ENCODE measurements at places on chromosomes 7 and 10. TPM values are rescaled to one million over a fixed set of nuclear protein-coding genes. Genes with fewer than 3 reads are reported as not detected.

DNA sequence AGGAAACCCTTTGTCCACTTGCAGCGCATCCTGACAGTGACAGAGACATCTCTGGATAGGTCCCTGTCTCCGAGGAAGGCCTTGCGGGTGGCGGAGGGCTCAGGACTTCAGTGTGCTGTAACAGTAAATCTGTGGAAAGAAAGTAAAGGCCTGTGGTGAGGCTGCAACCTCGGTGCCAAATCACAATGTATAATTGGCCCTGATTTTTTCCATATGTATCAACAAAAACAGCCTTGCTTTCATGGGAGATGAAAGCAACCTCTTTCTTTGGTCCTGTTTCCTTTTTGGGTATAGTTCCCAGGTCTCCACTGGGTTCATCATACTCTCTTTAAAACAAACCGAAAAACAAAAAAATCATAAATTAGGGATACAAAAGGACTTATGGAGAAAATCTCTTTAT lies 110.9 kb upstream of the BMPER start:
- DNase-seq = no peak

Gene SEMA3A
- total RNA-seq = 4.4 TPM

DNA sequence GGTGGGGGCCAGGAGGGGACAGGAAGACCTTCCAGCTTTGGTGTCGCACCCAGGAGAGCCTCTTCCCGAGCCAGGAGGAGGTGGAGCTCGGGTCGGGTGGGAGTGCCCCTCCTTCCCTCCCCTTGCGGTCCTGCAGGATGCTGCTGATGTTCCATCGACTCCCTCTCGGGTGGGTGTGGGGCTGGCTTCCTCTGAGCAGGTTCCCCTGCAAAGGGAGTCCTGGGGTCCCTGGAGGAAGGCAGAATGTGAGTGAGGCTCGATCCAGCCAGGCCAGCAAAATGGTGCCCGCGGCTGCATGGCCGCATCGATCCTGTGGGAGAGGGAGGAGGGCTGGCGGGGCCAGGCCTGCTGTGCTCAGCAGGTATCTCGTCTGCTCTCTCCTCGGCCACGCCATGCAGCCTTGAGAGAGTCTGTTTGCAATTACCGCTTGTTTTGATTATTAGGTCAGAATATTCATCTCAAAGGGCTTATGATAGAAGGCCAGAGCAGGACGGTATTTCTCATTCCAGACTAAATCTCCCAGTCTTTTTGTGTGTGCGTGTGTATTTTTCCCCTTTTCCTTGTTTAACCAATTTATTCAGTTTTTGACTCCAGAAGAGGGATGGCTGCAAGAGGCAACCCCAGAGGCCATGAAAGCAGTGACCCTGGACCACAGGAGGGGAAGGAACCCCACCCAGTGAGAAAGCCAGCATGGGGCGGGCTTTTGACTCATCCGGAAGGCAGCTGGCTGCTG lies 137.3 kb upstream of the ZMIZ1 start:
- DNase-seq = peak; percentile 79

DNA sequence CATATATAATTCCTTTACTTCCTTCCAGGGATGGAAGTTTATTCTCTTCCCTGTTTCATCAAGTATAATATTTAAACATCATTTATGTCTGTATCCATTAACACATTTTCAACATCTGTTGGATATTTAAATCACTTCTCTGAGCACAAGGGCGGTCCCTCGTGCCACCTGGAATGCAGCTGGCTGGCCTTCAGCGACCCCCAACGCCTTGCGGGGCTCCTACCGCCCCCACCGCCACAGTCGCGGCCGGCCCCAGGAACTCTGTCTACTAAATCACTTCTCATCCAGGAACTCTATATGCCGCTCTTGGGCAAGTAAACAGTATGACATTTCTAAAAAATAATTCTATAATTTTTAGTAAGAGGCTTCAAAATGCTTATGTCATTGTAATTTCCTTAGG lies 221.1 kb upstream of the PTN start:
- DNase-seq = no peak

GRCh38 chr10:84706431-84706830 lies 378.0 kb downstream of the CCSER2 start:
- DNase-seq = no peak

Gene TMEM184A
- total RNA-seq = 2.8 TPM

DNA sequence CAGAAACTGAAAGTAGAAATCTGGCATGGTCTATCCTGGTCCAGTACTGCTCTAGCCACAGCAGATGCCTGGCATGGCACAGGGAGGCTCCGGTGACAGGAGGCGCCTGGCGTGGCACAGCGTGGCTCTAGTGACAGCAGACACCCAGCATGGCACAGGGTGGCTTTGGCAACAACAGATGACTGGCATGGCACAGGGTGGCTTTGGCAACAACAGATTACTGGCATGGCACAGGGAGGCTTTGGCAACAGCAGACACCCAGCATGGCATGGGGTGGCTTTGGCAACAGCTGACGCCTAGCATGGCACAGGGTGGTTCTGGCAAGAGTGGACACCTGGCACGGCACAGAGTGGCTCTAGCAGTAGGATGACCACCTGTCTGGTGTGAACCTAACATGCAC lies 480.5 kb upstream of the FOXK1 start:
- DNase-seq = peak; percentile 28

GRCh38 chr10:96025566-96025965 lies 17.8 kb upstream of the CCNJ start:
- peak; percentile 22 for DNase-seq

- DNase-seq = no peak
These were observed 256.1 kb downstream of the ZMYND11 start for GRCh38 chr10:391305-391704.

Gene TSPAN12
- 13.8 TPM for total RNA-seq

DNA sequence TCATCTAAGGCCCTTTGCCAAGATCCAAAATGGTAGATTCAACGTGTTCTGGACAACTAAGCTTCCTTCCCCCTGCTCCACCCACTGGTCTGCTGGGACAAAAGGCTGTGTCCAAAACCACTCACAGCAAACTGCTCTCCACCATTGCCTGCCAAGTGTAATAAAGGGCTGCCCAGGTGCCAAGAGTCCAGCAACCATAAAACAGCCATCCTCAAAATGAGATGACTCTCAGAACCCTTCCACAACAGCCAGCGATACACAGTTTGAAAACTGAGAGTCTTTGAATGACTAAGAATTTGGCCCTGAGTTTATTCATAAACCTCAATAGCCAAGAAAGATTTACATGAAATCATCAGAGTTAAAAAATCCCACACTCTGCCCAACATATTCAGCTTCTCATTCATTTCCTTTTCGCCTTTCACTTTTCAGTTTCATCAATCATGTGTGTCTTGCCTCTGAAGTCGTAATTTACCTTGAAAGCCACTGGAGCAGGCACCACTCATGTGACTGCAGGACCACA lies 658.1 kb upstream of the MGMT start:
- DNase-seq = no peak

Gene DYNC1I1
- total RNA-seq = 1.6 TPM

DNA sequence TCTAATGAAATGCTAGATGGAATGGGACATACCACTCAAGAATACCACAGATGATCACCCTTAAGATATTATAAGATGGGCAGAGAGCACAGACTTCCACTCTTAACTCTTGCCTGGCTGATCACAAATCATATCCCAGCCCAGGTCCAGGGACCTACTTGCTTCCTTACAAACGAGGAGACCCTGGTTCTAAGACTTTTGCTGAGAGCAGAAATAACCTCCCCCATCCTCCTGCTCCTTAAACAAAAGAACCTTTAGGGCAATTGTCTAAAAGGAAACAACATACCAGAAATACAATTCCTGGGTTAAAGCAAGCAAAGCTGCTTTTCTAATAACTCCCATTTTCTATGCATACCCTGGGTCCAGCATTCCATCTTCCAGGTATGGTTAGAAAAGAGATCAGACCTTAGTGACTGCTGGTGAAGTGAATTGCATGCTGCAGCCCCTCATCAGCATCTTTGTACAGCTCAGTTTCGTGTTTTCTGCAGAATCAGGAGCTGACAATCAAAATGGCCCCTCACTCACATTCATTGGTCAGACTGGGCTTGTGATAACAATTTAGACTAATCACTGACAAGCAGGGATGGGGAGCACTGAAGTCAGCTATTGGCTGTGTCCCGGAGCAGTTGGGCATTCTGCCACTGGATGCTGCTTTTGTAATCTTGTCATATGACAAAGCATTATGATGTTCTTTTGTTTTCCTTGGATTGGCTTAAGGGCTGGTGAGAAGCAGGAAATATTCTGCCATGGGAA lies 14.6 kb downstream of the IFIT3 start:
- peak; percentile 77 for DNase-seq

Gene SLC18A2
- total RNA-seq = not detected

- DNase-seq = no peak
These were observed 658.2 kb downstream of the LRMDA start for GRCh38 chr10:76089556-76090180.

Gene STRIP2
- total RNA-seq = 58.3 TPM

Gene GPR15LG
- total RNA-seq = not detected

DNA sequence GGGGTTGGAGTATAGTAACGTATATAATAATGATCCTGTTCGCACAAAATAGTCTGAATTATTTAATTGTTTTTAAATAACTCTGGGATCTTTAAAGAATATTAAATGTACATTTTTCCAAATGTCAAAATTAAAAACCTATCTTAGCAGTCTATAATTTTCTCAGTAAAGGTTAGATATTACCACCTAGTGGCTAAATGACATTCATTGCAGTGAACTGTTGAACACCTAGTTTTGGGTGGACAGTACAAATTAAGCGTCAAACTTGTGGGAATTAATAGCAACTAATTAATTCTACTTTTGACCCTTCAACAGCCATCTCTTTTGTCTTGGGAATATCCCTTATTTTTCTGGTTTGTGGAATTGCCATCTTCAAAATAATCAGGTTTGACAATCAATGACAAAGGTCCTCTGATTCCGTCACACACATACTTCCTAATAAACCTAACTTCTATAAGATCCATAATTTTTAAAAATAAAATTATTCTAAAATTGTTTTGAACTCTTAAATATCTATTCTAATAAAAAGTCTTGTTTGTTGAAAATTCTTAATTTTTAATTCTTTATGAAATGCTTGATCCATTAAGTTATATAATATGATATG lies 165.7 kb downstream of the SEMA3D start:
- peak; percentile 47 for DNase-seq

GRCh38 chr7:47268851-47269836 lies 312.8 kb downstream of the TNS3 start:
- DNase-seq = no peak

- DNase-seq = peak; percentile 66
These were observed 127.6 kb upstream of the SLC26A5 start for GRCh38 chr7:103573479-103574058.

DNA sequence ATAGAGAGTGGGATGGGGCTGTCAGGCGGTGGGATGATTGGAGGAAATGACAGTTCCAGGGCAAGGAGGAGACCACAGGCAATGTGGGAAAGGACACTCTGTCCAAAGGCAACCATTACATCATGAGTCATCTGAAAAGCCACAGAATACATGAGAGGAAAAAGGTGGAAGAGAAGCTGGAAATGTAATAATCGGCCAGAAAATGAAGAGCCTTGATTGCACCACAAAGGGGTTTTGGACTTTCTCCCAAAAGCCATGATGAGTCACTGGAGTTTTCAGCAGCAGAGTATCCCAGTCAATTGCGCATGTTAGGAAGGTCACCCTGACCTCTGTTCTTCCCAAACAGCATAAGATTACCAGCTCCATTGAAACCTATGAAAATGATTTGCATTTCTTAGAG lies 222.0 kb downstream of the LHFPL3 start:
- peak; percentile 6 for DNase-seq

Measured in myocyte (in vitro differentiated cells).